ENCODE measurements at places on chromosomes 3 and 15.

- no peak for DNase-seq
These were observed 67.2 kb downstream of the SLC6A1 start for GRCh38 chr3:11059799-11060115.

GRCh38 chr3:161607056-161607455 lies 110.4 kb downstream of the OTOL1 start:
- DNase-seq = peak; percentile 17

DNA sequence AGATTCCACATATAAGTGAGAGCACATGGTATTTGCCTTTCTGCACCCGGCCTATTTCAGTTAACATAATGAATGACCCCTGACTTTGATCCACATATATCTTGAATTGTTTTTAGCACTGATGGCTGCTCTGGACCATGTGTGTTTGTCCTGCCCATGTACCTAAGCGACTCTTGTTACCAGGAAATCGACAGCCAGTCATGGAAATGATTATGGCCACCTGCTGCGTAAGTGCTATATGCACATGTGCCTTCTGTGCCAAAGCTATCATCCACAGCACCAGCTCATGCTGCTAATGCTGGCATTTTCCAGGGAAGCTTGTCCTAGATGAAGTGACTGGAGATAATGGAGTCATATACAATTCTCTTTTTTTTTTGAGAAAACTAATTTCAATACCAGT lies 103.7 kb downstream of the PEX5L start:
- no peak for DNase-seq

DNA sequence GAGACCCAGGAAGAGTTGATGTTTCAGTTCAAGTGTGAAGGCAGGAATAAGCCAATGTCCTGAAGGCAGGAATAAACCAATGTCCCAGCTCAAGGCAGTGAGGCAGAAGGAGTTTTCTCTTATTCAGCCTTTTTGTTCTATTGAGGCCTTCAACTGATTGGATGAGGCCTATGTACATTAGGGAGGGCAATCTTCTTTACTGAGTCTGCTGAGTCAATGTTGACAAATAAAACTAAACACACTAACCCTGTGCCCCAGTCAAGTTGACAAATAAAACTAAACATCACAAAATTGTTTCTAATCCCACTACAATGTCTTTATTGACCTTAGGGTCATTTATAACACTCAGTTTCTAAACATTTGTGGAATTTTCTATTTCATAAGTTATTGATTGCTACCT lies 100.0 kb downstream of the CACNA2D3 start:
- no peak for DNase-seq

DNA sequence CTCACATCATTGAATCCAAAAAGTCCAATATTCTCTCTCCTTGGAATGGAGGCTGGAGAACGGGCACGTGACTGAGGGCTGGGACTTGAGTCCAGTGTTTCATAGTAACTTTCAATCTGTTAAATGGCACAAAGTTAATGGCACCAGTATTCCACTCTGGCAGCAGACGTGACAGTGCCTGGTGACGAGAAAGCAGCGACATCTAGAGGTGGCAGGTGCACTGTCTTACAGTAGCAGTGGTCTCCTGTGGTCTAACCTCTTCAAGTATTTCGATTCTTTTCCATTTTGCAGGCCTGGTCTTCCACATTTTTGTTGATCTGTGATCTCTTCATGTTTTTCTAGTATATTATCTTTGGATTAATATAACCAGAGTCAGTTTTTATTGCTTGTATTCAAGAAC lies 107.1 kb downstream of the OXSM start:
- no peak for DNase-seq

DNA sequence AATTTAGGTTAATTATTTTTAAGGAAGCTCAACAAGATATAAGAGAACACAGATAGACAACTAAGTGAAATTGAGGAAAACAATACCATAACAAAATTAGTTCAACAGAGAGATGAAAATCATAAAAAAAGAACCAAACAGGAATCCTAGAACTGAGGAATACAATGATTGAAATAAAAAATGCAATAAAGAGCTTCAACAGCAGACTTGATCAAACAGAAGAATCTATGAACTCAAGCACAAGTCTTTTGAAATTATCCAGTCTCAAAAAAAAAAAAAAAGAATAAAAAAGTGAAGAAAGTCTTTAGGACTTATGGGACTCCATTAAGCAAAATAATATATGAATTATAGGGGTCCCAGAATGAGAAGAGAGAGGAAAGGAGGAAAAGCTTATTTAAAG lies 42.0 kb upstream of the GNB4 start:
- DNase-seq = no peak

GRCh38 chr3:112413074-112413473 lies 80.1 kb downstream of the CD200 start:
- DNase-seq = no peak

DNA sequence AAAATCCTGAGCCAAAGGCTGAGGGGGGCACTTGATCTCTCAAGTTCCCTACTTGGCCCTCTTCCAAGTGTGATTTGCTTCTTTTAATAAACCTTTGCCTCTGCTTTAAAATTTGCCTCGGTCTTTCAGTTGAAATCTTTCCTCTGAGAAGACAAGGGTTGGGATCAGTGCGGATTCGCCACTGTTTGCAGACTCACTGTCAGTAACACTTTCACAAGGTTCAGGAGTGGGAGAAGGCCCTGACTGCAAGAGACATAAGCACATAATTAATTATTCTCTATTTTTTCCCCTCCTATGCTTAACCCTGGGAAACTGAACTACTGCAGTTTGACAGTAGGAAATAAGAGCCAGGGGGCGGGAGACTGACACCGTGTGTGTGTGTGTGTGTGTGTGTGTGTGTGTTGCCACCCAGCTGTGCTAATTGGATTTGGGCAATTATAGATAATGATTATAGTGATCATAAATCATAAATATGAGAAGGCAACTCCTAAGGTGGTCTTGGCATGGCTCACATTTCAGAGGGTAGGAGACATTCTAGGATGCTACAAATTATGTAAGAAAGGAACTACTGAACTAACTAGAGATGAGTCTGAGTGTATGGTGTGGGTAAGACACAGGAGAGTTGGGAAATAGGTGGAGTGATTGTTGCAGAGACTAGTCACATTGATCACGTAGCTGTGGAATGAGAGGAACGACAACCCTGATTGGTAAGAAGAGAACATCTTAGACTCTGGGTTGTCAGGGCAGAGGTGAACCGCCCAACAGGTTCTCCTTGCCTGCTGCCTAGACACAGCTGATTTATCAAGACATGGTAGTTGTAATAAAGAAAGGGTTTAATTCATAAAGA lies 5.5 kb upstream of the ZNF662 start:
- DNase-seq = no peak

- DNase-seq = no peak
These were observed 65.2 kb downstream of the LPP start for GRCh38 chr3:188219147-188219546.

GRCh38 chr15:65773386-65774111 lies 18.5 kb downstream of the DENND4A start:
- no peak for DNase-seq

GRCh38 chr15:76203346-76204108 lies 107.7 kb downstream of the ETFA start:
- no peak for DNase-seq

DNA sequence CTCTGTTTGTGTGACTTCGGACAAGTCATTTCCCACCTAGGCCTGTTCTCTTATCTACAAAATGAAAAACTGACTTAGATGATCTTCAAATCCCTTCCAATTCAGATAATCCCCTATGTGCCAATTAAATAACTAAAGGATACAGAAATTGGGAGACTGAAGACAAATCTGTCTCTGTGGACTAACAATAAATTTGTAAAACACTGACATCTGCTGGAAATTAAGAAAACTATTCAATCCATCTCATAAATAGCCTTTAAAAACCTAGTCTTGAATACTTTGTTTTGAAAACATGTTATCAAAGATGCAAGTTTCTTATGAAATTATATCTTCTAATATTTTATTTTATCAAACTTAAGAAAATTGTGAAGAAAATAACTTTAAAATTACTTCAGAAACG lies 38.3 kb downstream of the MTHFS start:
- no peak for DNase-seq

GRCh38 chr3:54262541-54262940 lies 140.2 kb downstream of the CACNA2D3 start:
- DNase-seq = no peak

DNA sequence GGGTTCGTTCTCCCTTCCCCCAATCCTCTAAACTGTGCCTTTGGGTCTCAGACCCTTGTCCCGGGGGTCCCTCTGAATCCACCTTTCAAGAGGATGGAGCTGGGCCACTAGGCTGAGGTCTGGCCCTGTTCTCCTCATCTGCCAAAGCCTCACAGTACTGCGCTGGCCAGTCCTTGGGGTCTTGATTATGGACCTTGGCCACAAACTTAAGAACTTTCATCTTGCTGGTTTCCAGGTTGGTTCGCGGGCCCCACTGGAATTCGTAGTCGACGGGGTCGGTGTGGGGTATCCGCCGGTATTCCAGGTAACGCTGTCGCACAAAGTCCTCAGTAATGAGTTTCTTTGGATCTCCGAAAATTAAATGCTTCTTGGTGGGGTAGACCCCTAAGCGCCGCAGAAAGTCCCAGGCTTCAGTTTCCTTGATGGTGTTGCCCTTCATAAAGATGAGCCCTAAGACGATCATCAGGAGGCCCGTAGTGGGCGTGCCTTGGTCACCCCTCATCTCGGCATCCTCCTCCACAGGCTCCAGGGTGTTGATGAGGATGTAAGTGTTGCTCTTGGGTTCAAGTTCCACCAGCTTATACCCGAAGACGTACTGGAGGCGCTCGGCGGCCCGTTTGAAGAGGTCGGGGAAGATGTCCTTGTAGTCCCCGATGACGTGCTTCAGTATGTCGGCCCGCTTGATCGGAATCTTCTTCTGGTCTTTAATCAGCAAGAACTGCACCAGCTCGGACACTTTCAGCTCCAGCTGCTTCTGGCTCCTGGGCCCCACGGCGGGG lies 727 bp downstream of the NSMCE3 start:
- DNase-seq = peak; percentile 32

GRCh38 chr3:81268526-81268925 lies 492.9 kb downstream of the GBE1 start:
- DNase-seq = no peak

- peak; percentile 91 for DNase-seq
These were observed 134.0 kb downstream of the PGPEP1L start for GRCh38 chr15:98873441-98874218.

- DNase-seq = no peak
These were observed 110.5 kb upstream of the PTPRG start for GRCh38 chr3:61450866-61451265.

DNA sequence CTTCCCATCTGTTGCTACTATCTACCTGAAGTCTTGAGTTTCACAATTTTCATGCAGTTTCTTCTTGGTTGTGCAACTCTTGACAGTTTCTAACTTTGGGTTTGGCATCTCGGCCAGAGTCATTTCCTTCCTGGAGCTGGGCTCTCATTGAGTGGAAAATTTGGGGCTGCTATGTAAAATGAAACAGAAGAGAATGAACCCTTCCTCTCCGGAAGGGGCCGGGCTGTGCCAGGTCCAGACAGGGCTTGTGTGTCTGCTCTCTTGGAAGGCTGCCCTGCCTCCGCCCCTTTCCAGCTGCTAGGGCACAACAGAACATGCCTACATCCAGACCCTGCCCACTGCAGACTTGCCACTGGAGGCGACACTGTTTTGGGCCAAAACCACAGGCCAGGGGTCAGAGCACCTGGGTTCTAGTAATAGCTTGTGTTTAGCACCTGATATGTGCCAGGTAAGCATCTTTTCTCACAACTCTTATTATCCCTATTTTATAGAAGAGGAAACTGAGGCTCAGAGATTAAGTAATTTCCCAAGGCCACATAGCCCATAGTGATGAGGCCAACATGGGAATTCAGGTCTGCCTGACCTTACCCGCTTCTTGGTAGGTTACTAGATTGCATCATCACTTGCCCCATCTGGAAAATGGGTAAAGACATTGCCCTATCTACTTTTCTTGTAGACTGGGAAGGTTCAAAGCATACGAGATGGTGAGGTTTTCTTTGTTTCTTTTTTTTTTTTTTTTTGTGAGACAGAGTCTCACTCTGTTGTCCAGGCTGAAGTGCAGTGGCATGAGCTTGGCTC lies 25.0 kb downstream of the IRAK2 start:
- peak; percentile 53 for DNase-seq

DNA sequence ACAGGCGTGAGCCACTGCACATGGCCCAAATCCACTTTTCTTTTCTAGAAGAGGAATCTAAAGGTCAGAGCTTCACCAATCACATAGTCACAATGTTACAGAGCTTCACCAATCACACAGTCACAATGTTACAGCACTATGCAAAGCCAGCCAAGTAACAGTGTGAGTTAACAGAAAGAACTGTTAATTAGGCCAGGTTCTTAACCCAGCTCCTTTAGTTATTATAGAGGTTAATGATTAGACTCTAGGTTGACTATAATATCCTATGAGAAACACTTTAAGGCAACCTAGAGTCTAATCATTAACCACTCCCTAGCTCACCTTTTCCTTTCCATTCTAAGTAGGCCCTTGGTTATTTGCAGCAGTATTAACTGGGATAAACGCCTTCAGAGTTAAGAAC lies 54.0 kb downstream of the TASOR start:
- no peak for DNase-seq

DNA sequence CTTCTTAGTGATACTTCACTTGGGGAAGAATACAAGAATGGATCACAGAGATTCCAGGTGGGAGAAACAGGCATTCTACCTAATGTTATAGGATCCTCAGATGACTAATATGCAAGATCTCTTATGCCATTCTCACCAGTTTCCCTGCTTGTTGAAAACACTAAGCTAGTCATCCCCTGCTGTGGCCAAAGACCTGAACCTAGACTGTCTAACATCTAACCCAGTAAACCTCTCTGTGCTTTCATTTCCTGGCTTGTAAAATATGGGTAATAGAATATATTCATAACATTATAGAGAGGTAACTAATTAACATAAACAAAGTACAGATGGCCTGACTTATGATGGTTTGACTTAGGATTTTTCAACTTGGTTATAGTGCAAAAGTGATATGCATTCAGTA lies 776.3 kb downstream of the TUSC7 start:
- no peak for DNase-seq

GRCh38 chr15:69853544-69853951 lies 244.2 kb downstream of the TLE3 start:
- peak; percentile 51 for DNase-seq

GRCh38 chr3:115986555-115987207 lies 363.4 kb downstream of the GAP43 start:
- peak; percentile 22 for DNase-seq

DNA sequence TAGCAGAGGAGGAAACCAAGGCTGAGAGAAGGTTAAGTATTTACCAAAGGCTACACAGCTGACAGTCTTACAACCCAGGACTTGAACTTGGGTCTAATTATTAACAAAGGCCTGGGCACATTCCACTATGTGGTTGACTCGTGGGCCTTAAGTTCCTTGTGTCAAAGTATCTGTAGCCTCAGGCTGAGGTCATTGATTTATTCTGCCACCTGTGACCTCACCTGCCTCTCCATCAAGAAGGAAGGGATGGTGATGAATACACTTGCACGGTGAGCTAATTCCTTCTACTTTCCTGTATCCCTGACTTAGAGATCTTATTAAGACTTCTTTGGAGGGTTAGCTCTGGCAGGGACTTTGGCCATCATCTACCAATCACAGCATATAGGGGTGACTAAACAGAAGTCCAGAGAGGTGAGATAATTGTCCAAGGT lies 19.9 kb upstream of the LRRC58 start:
- no peak for DNase-seq

Measured in amniotic epithelial cell (primary cell).